ENCODE measurements at places on chromosomes 13 and 19.

GRCh38 chr19:18896421-18896841, 473 bp upstream of the CERS1 start:
- no peak for DNase-seq

GRCh38 chr13:83722443-83722842, 159.8 kb downstream of the SLITRK1 start:
- DNase-seq, result no peak

DNA sequence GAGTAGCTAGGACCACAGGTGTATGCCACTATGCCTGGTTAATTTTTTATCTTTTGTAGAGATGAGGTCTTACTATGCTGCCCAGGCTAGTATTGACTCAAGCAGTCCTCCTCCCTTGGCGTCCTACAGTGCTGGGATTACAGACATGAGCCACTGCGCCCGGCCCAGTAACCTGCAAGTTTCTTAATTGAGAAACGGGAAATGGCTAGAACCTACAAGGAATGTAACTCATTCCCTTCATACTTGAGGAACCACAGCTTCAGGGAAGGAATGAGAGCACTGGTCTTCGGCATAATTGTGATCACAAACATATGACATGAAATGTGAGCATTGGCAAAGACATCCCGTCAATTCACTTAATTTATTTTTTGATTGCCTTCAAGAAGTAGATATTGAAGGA, 157.0 kb downstream of the KLF5 start:
- DNase-seq, result peak; percentile 95

DNA sequence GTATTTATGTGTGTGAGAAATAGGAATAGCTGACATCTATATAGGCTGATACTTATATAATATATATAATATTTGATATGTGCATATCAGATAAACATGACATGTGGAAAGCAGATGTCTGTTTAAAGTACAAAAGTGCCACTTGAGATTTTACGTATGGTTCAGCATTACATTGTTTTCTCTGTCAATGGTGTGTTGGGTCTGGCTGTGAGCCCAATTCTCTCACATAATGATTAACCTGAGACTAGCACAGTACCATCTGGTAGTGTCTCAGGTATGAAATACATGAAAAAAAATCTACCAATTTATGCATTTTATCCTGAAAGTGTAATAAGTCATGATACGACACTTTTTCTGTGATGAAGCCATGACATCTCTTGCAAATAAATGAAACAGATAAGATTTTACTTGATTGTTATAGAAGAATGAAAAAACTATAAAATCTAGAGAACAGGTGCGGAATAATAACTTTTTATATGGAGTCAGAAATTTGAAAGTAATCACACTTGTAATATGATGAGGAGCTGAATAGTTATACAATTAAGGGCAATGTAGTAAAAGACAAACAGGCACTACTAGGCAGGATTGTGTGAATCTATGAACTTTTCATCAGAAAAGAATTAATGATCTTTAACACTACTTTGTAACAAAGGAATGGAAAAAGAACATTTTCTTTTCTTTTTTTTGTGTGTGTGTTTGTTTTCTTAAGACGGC, 1405.0 kb downstream of the OLFM4 start:
- no peak for DNase-seq

DNA sequence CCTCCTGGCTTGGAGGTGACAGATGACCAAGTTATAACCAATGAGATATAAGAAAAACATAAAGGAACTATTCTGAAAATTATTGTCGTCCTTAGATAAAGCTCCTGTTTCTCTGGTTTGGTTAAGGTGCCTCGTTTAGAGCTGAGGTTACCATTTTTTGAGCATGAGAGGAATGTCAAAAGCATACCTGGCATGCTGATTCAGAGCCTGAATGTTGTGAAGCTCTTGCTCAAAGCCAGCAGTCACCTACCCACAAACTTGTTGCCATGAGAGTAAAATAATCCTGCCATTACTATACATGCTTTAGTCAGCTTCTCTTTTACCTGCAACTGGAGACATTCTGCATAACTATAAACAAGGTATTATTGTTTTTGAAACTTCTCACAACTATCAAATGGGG, 1116.2 kb downstream of the DIAPH3 start:
- DNase-seq, result no peak

DNA sequence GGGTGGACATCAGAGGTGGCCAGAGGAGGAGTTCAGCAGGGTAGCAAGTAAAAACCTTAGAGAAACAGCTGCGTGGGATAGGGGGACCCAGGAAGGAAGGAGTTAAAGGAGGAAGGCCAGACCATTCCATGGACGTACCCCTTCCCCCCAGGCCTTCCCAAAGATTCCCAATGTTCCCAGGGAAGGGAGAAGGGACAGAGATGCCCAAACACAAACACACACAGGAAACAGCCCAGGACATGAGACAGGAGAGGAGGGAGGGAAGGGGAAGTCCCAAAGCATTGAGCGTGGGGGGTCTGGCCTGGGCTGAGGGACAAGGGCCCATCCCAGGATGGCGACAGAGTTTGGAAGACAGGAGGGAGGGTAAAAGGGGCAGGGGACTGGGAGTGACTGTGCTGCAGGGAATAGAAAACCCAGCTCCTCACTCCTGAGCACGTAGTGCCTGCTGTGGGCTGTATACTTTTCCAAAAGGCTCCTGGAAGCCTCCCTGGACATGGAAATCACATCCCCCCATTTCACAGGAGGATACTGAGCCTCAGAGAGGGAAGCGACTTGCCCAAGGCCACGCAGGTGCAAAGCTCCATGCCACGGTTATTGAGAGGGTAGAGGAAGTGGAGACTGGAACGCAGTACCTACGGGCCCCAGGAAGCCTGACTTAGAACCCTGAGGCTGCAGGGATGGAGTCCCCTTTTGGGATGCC, 1.1 kb downstream of the SYDE1 start:
- DNase-seq, result no peak

GRCh38 chr19:10334588-10335351, 1.4 kb upstream of the RAVER1 start:
- DNase-seq, result peak; percentile 90

- peak; percentile 98 for DNase-seq
These were observed 434 bp upstream of the ETFB start for GRCh38 chr19:51366389-51367254.

- DNase-seq, result no peak
These were observed 230.2 kb downstream of the TUBA3C start for GRCh38 chr13:18951412-18951811.

DNA sequence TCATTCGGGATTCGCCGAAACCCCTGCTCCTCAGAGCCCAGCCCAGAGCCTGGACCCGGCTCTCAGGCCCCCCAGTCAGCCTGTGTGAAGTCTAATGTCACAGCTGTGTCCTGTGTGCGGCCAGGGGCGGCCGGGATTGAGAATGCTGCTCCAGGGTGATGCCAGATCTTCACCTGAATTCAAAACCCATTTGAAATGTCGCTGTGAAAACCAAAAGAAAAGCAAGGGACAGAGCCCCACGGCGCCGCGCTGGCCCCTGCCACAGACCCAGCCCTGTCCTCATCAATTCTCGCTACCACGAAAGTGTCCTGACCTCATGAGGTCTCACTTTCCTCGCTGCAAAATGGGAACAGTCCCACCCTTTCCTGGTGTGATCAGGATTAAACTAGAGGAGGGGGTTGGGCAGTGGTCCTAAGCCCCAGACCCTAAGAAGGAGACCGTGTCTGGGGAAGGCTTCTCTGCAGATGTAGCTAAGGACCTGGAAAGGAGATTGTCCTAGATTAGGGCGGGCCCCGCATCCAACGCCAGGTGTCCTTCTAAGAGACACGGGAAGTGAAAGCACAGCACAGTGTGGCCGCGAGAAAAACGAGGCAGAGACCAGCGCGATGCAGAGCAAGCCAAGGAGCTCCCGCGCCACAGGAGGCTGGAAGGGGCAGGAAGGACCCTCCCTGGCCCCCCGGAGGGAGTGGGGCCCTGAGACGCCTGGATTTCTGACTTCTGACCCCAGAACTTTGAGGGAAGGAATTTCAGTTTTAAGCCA, 34.0 kb upstream of the SPACA7 start:
- no peak for DNase-seq
